ENCODE measurements at places on chromosomes 7 and 10. TPM values are rescaled to one million over a fixed set of nuclear protein-coding genes. Genes with fewer than 3 reads are reported as not detected.
A peak's percentile ranks its signal among the peaks of the same experiment; 100 is the strongest.

Gene HOXA2
- 19.4 TPM for polyA plus RNA-seq

DNA sequence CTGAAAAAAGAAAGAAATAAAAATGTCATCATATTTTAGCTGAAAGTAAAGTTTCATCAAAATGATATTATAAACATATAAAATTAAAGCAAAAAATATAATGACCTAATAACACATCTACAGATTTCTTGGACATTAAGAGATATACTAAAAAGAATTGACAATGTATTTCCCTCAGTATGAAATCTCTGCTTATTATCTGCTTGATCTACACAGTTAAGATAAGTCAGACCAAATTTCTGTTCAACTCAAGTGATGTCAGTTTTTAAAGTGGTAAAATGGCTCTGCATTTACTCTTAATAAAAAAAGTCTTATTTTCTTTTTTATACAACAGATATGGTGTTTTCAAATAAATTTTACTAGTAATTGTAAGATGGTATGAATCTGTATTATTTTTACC, 159.4 kb upstream of the SEMA3A start:
- DNase-seq = no peak

GRCh38 chr10:114548662-114549061, 109.4 kb downstream of the ABLIM1 start:
- DNase-seq = no peak

DNA sequence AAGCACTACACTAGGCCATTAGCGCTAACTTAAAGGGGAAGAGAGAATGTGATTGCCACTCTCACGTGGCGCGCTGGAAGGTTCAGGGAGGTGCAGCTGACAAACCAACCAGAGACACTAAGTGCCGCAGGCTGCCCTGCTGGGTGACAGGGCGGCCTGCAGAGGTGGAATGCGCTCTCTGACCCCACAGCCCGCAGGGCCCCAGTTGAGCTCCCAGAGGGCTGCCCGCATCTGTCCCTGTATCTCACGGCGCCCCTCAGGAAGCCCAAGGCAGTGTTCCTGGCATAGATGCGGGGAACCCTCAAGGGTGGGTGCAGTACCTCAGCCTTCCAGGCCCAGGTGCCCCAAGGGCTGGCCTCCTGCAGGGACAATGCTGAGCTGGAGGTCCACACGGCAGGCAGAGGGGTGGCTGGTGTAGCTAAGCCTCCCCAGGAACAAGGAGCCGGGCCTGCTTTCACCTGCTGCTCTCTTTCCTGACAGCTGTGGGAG, 66.6 kb downstream of the CALML3 start:
- DNase-seq = no peak

DNA sequence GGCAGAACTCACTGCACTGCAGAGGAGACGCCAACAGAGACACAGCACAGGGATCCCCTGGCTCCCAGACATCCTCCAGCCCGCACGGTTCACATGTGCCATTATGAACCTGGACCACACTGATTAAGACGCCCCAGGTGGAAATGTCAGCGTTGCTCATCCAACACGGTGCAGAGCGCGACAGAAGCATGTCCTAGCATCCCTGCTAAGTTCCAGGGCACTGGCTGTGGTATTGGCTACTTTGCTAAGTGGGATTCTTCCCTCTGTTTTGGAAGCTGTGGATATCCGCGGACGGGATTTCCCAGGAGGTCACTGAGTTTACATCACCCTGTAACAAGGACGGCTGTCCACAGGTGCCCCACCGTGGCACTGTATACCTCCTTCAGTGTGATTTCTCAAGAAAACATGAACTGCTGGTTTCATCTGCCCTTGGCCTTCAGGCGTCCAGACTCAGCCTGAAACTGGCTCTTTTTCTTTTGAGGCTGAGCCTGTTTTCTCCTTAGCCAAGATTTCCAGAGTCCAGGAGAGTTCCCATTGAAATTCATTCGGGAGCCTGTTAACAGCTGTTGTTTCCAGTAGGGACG, 324.0 kb downstream of the WDR37 start:
- DNase-seq = no peak

DNA sequence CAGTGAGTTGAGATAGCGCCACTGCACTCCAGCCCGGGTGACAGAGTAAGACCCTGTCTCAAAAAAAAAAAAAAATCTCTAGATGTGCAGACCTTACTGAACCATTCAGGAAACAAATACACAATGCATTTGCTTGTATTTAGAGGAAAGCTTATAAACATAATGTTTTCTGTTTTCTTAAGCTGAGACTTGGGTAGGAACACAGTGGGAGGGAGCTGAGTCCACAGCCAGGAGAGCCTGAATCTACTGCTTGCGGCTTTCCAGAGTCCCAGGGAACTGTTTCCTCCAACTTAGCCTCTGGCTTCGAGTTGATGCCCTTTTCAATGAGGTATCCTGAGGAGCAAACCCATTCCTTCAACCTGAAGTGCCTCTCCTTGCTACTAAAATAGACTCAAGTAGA, 83.0 kb upstream of the PITRM1 start:
- no peak for DNase-seq

DNA sequence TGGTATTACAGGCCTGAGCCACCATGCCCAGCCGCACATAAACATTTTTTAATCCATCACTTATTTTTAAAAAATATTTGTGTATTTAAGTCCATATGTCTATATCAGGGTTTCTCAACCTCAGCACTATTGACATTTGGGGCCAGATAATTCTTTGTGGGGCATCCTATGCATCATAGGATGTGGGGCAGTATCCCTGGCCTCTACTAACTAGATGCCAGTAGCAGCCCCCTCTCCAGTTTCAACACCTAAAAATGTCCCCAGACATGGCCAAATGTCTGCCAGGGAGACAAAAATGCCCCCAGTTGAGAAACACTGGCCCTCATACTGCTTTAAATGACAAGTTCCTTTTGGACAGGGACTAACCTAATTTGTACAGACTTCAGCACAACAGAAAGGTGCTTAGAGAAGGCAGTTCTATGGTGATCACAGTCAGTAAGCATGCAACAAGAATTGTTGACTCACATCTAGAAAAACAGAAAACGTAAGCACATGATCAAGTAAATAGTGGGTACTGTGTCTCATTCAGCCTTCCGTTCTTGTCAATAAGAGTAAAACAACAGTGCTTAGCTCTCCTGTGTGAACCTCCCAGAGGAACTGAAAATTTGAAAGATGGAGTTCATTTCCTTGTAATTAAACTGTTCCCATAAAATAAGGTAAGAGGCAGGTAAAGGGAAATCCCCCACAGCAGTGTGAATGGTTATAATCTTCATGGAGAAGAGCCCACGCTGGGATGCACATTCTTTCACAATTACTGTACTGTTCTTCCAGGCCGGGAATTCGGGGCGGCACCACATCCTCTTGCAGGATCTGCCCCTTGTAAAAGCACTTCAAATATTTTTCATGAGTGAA, 17.3 kb upstream of the ADRB1 start:
- DNase-seq = no peak

GRCh38 chr10:100571084-100571856, 35.5 kb downstream of the HIF1AN start:
- DNase-seq = no peak

Gene DRGX
- polyA plus RNA-seq = not detected

DNA sequence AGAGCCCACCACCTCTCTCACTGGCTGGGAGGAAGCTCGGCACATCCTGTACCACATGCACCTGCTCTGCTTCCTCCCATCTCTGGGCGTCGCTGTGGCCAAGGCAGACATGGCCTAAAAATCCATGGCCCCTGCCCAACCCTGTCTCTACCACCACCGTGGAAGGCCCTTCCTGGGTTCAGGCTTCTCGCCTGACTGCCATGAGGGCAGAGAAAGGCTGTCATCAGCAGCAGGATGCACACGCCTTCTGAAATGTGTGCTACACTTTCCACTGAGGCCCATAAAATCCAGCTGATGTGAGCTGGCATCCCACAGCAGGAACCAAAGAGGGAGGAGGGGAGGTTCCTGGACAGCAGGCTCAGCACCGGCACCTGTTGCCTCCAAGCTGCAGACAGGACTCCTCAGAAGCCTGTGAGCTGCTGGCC, 93.4 kb downstream of the PTPRN2 start:
- no peak for DNase-seq

Gene PAX4
- not detected for polyA plus RNA-seq

Gene UCN3
- 0.58 TPM for polyA plus RNA-seq

Gene ANKRD7
- 2.0 TPM for polyA plus RNA-seq

DNA sequence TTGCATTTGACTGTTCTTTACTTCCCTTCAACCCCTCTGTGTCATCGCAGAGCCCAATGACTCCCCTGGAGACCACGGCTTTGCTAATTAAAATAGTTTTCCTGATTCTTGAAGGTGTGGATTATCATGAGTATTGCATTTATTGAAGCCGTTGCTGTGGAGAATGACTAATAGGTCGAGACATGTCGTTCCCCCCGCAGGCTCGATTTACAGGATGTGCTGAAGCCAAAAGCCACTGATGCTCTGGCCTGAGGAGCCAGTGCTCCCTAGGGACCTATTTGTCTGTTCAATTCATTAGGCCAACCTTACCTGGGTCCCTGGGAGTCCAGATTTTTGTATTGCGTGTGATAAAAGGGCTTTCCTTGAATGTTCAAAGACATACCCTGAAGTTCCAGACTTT, 102.3 kb downstream of the NPTX2 start:
- DNase-seq = no peak

GRCh38 chr10:7121154-7121797, 289.6 kb downstream of the SFMBT2 start:
- no peak for DNase-seq

GRCh38 chr7:137978464-137979237, 23.2 kb downstream of the CREB3L2 start:
- no peak for DNase-seq

GRCh38 chr7:120794106-120794729, 63.7 kb downstream of the TSPAN12 start:
- DNase-seq = no peak

Gene SLC13A4
- polyA plus RNA-seq = 3.5 TPM

- peak; percentile 45 for DNase-seq
These were observed 682 bp upstream of the RGS10 start for GRCh38 chr10:119542988-119543813.

GRCh38 chr7:64832136-64832535, 37.9 kb downstream of the ZNF138 start:
- DNase-seq = no peak

DNA sequence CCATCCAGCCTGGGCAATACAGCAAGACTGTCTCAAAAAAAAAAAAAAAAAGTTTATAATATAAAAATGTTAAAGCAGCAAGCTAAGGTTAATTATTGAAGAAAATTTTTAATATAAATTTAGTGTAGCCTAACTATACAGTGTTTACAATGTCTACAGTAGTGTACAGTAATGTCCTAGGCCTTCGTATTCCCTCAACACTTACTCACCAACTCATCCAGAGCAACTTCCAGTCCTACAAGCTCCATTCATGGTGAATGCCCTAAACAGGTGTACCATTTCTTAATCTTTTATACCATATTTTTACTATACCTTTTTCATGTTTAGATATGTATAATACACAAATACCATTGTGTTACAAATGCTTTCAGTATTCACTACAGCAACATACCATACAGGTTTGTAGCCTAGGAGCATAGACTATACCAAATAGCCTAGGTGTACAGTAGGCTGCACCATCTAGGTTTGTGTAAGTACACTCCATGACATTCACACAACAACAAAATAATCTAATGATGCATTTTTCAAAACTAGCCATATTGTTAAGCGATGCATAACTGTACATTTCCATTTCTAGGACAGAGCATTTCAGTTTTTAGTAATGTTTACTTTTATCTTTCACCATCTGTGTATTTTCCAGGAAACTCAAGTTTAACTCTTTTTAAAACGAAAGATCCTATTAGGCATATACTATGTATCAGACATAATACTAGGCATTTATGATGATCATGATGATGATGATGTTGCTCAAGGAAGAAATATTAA, 43.3 kb downstream of the CNOT4 start:
- no peak for DNase-seq

Gene ZWINT
- 64.2 TPM for polyA plus RNA-seq

DNA sequence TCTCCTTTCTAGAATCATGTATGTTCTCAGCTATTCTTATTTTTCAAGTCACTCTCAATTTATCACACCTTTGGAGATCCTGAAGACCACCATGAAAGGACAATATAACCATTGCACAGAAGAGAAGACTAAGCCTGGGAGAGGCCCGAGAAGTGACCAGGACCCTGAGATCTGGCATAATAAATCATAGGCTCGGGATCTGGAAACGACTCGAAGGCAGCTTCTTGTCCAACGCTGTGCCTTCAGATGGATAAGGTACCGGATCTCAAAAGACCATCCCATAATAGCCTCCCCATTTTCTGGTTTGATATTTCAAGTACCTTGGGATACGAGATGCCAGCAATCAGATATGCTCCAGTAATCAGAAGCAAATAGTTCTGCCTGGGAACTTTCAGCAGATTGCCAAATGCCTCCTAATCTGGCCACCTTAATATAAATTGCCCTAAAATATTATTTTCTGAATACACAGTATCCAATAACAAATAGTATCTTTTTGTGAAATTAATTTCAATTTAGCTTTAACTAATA, 179.2 kb upstream of the ZMIZ1 start:
- no peak for DNase-seq

- DNase-seq = no peak
These were observed 33.2 kb downstream of the NRF1 start for GRCh38 chr7:129644634-129645230.

Data from left lung (tissue), 14 donors.